Right cardiac atrium (tissue), 5 donors: ENCODE measurements at places on chromosomes 6 and 20. TPM values are rescaled to one million over a fixed set of nuclear protein-coding genes. Genes with fewer than 3 reads are reported as not detected.

GRCh38 chr6:38933426-38933825 lies 115.2 kb upstream of the GLP1R start:
- no peak for DNase-seq

- DNase-seq: no peak
Observed at GRCh38 chr6:27847706-27848105, 64.5 kb downstream of the OR2B2 start.

DNA sequence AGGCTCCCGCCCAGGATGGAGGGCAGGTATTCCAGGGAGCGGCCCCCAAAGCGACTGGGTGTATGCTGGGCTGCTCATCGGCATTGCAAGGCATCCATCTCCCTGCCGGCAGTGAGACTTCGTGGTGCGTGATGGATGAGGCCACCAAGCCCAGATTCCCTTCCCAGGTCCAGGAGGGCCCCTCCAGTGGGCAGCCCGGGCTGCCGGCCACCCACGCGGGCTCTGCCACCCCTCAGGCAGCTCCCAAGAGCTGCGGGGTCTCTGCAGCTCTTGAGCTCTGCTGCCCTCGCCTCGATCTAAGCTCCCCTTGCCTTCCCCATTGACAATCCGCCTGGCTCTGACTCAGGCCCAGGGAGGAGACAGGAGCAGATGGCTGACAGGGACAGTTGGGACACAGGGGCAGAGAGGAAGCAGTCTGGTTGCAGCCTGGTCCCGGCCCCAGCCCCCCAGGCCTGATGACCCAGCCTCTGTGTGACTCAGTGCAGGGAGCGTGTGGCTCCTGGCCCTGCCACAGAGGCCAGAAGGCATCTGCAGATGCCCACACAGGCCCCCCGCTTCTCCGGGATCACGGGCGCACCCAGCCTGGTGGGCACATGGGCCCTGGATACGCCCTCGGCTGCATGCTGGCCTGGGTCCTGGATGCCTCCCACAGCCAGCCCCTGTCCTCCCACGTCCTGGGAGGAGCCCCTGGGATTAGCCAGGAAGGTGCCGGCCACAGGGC lies 33.0 kb downstream of the SLCO4A1 start:
- no peak for DNase-seq

Gene PSMB9
- 8.2 TPM for total RNA-seq

GRCh38 chr20:13401596-13401995 lies 180.5 kb downstream of the ISM1 start:
- DNase-seq: no peak

GRCh38 chr20:23488996-23489395 lies 1.9 kb upstream of the CST8 start:
- DNase-seq: no peak

Gene CGA
- not detected for total RNA-seq

- no peak for DNase-seq
Observed at GRCh38 chr6:129055796-129056195, 172.9 kb downstream of the LAMA2 start.

- no peak for DNase-seq
Observed at GRCh38 chr20:59231124-59231804, 67.6 kb downstream of the ZNF831 start.

Gene IDH3B
- 166 TPM for total RNA-seq

DNA sequence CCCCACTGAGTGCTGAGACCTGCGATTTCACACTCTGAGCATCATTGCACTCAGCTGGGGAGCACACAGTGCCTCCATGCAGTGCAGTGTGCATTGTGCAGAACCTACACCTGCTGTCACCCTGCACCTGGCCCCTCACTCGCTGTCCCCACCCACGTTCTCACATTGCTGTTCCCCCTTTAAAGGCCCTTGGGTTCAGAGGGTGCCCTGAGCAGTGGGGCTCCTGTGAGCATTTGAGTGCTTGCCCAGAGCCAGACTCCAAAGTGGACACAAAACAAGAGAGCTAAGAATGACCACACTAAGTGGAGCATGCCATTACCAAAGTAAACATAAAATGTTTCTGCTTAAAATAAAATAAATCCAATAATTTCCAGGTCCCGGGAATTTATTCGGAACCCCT lies 131.0 kb upstream of the CST7 start:
- no peak for DNase-seq

DNA sequence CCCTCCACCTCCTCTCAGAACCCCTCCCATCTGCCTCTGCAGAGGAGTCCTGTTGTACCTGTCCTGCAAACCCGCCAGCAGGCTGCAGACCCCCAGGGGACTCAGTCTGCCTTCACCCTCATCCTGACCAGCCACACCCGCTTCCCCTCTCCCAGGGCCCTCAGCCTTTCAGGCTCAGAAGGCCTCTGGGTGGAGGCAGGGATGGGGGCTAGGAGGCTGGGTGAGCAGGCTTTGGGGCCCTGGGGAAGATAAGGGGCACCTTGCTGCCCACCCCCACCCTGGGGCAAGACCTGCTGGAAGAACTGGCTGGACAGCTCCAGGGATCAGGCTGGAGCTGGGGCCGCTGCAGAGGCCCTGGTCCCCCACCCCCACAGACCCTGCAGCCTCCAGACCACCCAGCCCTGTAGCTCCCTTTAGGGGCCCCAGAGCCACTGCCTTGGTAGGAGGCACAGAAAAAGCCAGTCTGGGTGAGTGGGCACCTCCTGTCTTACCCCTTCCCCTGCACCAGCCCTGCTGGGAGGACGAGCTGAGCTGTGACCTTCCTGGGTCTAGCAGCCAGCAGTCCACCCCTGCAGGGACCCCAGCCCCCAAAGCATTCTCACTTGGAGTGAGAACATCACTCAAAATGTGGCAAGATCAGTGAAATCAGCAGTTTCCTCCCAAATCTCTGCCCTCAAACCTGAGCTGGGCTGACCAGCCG lies 5.2 kb downstream of the TEAD3 start:
- DNase-seq: no peak

DNA sequence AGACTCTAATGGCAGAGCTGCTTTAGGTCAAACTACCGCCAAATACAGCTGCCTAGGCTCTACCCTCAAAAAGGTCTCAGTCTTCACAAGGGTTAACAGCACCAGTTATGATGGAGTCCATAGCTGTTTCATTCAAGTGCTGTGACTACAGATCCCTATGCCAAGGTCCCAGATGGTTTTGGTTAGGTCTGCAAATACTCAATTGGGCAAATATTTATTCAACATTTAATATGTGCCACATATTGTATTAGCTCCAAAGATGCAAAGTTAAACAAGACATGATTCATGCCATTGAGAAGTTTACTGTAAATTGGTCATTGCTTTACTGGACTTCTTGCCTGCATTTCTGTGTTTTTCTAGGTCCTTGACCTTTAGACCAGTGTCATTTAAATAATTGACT lies 55.8 kb upstream of the TFAP2D start:
- DNase-seq: no peak

Gene HLA-DOA
- 1.6 TPM for total RNA-seq
